Endothelial cell of umbilical vein (primary cell): ENCODE measurements at places on chromosomes 7 and 10.

- H3K36me3 ChIP-seq = no peaks in the 10 kb centered on the region
- H3K4me3 ChIP-seq = no peak overlapping the region
- H3K27me3 ChIP-seq = no peaks in the 10 kb centered on the region
- no peak for DNase-seq
Observed at GRCh38 chr10:69411476-69411875, 5.2 kb downstream of the TACR2 start.

GRCh38 chr7:96870934-96871333, 134.4 kb upstream of the DLX6 start:
- H3K27ac ChIP-seq = no peak overlapping the region
- H3K36me3 ChIP-seq = no peaks in the 10 kb centered on the region
- no peak overlapping the region for H3K4me3 ChIP-seq
- no peaks in the 10 kb centered on the region for H3K27me3 ChIP-seq

- H3K4me1 ChIP-seq = no peaks in the 10 kb centered on the region
- no peak for DNase-seq
- peaks cover 13% of the 10 kb centered on the region for H3K36me3 ChIP-seq
- H3K27me3 ChIP-seq = no peaks in the 10 kb centered on the region
Observed at GRCh38 chr7:149432121-149432691, 28.7 kb downstream of the ZNF777 start.

DNA sequence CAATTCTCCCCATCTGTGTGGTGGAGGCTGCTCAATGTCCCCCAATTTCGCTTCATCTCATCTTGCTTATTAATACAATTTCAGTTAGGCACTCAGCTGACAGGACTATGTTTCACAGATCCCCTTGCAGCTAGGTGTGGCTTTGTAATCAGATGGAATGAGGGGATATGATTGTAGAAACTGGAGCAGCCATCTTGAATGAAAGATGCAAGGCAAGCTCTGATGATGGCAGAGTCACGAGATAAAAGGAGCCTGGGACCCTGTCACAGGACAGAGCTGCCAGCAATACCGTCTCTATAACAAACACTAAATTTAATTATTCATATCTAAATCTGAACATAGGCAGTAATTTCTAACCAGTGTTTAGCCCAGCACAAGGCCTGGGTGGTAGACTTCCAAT, 991 bp upstream of the DLD start:
- peaks cover 18% of the 10 kb centered on the region for H3K27me3 ChIP-seq
- no peak overlapping the region for H3K27ac ChIP-seq
- no peak for DNase-seq
- peaks cover 24% of the 10 kb centered on the region for H3K4me1 ChIP-seq
- H3K36me3 ChIP-seq = no peaks in the 10 kb centered on the region

DNA sequence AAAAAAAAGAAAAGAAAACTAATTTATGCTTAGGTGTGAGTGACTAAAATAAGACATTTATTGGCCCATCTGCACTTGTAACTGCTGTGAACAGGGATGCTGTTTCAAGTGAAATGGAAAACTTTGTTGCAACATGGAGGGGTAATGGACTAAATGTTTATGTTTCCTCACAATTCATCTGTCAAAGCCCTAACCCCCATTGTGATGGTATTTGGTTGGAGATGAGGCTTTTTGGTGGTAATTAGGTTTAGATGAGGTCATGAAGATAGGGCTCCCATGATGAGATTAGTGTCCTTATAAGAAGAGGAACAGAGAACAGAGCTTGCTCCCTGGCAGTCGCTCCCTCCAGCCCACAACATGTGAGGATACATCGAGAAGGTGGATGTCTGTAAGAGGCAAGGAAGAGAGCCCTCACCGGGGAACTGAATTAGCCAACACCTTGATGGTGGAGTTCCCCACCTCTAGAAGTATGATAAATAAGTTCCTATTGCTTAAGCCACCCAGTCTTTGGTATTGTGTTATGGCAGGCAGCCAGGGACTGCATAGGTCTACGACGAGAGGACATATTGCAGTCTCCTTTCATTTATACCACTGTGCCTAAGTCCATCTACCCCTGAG, 28.6 kb upstream of the VCL start:
- no peaks in the 10 kb centered on the region for H3K36me3 ChIP-seq
- DNase-seq = no peak
- H3K4me3 ChIP-seq = no peak overlapping the region

DNA sequence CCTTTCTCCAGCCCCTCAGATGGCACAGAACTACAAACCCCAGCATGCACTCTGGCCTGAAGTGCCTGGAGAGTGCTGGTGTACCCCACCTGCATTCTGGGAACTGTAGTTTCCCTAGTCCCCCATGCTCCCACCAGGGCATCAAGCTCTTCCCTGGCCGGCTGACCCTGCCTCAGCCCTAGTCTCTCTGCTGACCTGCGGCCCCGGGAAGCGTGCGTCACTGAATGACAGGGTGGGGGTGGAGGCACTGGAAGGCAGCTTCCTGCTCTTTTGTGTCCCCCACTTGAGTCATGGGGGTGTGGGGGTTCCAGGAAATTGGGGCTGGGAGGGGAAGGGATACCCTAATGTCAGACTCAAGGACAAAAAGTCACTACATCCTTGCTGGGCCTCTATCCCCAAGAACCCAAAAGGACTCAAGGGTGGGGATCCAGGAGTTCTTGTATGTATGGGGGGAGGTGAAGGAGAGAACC, 2.1 kb downstream of the NOS3 start:
- no peak overlapping the region for H3K4me3 ChIP-seq
- no peaks in the 10 kb centered on the region for H3K36me3 ChIP-seq
- peak; percentile 84 for DNase-seq
- peaks cover 41% of the 10 kb centered on the region for H3K4me1 ChIP-seq

DNA sequence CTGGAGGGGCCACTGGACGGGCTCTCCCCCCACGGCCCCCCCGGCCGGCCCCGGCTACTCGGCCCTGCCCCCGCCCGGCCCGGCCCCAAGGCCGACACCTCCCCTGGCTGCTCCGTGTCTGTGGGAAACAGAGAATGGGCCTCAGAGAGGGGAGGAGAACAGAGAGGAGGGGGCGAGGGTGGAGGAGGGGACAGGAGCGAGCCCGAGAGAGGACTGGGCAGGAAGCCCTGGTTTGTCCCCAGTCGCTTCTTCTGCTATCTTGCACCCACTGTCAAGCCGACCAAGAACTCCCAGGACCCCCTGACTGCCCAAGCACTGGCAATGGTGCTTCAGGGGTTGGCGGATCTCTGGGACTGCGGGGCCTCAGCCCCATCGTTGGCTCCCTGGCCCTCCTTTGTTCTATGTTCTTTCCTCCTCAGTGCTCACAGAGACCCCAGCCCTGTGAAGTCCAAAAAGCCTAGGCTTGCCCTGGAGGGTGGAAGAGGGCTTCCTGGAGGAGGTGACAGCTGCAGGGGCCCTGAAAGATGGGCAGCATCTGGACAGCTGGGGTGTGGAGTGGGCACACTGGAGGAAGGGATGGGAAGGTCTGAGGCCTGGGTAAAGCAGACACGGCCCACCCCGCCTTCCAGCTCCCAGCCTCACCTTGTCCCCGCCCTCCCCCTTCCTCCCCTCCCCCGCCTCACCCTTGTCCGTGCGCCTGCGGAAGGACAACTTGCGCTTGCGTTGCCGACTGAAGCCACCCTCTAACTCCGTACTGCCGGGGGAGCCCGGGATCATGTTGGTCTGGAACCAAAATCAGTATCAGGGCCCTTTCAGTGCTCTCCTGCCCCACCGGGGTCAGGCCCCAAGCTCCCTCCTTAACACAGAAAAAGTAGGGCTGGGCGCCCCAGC, 30.1 kb downstream of the KCNH2 start:
- no peak for DNase-seq
- H3K27me3 ChIP-seq = peaks cover 13% of the 10 kb centered on the region
- no peaks in the 10 kb centered on the region for H3K4me1 ChIP-seq
- no peak overlapping the region for H3K4me3 ChIP-seq

- H3K36me3 ChIP-seq = no peaks in the 10 kb centered on the region
- H3K27me3 ChIP-seq = peaks cover 2% of the 10 kb centered on the region
- no peak for DNase-seq
- no peaks in the 10 kb centered on the region for H3K4me1 ChIP-seq
- H3K4me3 ChIP-seq = no peak overlapping the region
- H3K27ac ChIP-seq = no peak overlapping the region
Observed at GRCh38 chr7:103396471-103396870, 49.0 kb downstream of the PSMC2 start.

GRCh38 chr7:90788052-90788451, 191.9 kb downstream of the CDK14 start:
- no peak overlapping the region for H3K4me3 ChIP-seq
- H3K36me3 ChIP-seq = no peaks in the 10 kb centered on the region
- no peaks in the 10 kb centered on the region for H3K27me3 ChIP-seq
- no peak for DNase-seq

DNA sequence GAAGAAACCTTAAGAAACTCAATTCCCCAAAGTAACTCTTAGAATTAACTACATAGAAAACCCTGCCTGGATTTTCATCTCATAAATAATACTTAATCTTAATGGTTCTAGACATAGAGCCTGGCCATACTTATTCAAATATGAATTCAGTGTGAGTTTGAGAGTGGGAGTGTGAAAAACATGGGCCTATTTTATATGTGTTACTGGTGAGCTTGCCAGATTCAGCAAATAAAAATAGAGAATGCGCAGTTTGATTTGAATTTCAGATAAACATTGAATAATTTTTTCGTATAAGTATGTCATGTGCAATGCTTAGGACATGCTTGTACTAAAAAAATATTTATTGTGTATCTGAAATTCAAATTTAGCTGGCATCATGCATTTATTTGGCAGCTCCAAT, 473.9 kb upstream of the FZD8 start:
- no peaks in the 10 kb centered on the region for H3K36me3 ChIP-seq
- no peaks in the 10 kb centered on the region for H3K4me1 ChIP-seq
- H3K27me3 ChIP-seq = no peaks in the 10 kb centered on the region
- H3K27ac ChIP-seq = no peak overlapping the region
- no peak for DNase-seq

DNA sequence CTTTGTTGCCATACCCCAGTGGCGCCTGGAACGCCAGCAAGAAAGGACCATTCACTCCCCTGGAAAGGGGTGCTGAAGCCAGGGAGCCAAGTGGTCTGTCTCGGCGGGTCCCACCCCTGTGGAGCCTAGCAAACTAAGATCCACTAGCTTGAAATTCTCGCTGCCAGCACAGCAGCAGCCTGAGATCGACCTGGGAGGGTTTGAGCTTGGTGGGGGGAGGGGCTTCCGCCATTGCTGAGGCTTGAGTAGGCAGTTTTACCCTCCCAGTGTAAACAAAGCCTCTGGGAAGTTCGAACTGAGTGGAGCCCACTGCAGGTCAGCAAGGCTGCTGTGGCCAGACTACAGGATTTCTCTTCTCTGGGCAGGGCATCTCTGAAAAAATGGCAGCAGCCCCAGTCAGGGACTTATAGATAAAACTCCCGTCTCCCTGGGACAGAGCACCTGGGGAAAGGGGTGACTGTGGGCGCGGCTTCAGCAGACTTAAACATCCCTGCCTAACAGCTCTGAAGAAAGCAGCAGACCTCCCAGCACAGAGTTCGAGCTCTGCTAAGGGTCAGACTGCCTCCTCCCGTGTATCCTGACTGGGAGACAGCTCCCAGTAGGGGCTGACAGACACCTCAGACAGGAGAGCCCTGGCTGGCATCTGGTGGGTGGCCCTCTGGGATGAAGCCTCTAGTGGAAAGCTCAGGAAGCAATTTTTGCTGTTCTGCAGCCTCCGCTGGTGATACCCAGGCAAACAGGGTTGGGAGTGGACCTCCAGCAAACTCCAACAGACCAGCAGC, 281.1 kb upstream of the SP4 start:
- H3K36me3 ChIP-seq = no peaks in the 10 kb centered on the region
- H3K27me3 ChIP-seq = no peaks in the 10 kb centered on the region
- H3K4me3 ChIP-seq = no peak overlapping the region

DNA sequence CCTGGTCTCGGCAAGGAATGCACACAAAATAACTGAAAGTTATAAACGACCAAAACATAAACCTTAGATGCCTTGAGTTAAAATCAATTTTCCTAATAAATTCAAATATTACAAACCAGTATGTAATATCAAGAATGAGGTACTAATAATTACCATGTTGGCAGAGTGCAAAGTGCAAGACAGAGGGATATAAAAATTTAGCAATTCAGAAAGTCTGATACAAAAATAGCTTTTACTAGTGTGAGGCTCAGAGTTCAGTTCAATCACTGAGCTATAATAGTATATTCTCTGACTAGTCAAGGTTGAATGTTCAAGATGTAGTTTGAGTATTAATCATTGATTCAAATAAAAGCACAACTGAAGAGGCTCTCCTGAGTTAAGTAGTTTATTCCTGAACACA, 4.8 kb upstream of the AUTS2 start:
- no peak for DNase-seq
- peaks cover 1% of the 10 kb centered on the region for H3K27me3 ChIP-seq
- no peak overlapping the region for H3K27ac ChIP-seq
- peaks cover under 1% of the 10 kb centered on the region for H3K4me1 ChIP-seq
- H3K36me3 ChIP-seq = no peaks in the 10 kb centered on the region

DNA sequence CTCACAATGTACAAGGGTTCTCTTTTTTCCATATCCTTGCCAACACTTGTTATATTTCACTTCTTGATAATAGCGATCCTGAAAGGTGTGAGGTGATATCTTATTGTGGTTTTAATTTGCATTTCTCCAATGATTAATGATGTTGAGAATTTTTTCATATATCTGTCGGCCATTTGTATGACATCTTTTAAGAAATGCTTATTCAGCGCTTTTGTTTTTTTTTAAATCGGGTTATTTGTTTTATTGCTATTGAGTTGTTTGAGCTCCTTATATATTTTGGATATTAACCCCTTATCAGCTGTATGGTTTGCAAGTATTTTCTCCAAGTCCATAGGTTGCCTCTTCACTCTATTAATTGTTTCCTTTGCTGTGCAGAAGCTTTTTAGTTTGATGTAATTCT, 218.8 kb downstream of the MTERF1 start:
- no peak overlapping the region for H3K27ac ChIP-seq
- DNase-seq = no peak
- H3K27me3 ChIP-seq = no peaks in the 10 kb centered on the region
- H3K4me3 ChIP-seq = no peak overlapping the region
- no peaks in the 10 kb centered on the region for H3K4me1 ChIP-seq

GRCh38 chr10:97134110-97134509, 51.6 kb downstream of the SLIT1 start:
- DNase-seq = no peak
- no peaks in the 10 kb centered on the region for H3K27me3 ChIP-seq
- no peaks in the 10 kb centered on the region for H3K4me1 ChIP-seq

DNA sequence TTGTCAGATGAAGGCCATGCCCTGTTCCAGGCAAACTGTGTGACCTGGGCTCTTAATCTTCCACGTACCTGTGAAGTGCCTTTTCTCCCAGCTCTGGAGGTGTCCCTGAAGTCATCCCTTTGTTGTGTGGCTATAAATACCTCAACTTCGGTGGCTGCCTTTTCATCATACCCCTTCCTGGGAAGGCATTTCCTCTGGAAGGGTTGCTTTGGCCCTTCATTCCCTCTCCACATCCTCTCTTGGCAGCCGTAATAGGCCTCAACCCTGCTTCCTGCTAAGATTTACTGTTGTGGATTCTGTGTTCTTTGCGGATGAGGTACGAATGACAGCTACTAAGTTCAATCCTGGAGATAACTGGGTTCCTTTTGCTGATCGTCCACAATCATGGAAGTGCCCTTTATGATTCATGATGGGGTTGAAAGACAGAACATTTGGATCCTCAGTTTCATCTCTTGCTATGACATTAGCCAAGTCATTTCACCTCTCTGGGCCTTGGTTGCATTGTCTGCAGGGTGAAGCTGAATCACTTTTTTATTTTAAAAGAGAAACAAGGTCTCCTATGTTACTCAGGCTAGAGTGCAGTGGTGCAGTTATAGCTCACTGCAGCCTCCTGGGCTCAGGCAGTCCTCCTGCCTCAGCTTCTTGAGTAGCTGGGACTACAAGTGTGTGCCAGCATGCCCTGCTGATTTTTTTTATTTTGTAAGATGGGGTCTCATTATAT, 23.6 kb downstream of the FKBP6 start:
- peaks cover 2% of the 10 kb centered on the region for H3K27me3 ChIP-seq
- H3K4me3 ChIP-seq = no peak overlapping the region
- peak; percentile 71 for DNase-seq
- peaks cover 11% of the 10 kb centered on the region for H3K4me1 ChIP-seq
- no peaks in the 10 kb centered on the region for H3K36me3 ChIP-seq
- peak overlapping the region; percentile 30 for H3K27ac ChIP-seq
